ENCODE measurements at places on chromosomes 5 and 9. TPM values are rescaled to one million over a fixed set of nuclear protein-coding genes. Genes with fewer than 3 reads are reported as not detected.

DNA sequence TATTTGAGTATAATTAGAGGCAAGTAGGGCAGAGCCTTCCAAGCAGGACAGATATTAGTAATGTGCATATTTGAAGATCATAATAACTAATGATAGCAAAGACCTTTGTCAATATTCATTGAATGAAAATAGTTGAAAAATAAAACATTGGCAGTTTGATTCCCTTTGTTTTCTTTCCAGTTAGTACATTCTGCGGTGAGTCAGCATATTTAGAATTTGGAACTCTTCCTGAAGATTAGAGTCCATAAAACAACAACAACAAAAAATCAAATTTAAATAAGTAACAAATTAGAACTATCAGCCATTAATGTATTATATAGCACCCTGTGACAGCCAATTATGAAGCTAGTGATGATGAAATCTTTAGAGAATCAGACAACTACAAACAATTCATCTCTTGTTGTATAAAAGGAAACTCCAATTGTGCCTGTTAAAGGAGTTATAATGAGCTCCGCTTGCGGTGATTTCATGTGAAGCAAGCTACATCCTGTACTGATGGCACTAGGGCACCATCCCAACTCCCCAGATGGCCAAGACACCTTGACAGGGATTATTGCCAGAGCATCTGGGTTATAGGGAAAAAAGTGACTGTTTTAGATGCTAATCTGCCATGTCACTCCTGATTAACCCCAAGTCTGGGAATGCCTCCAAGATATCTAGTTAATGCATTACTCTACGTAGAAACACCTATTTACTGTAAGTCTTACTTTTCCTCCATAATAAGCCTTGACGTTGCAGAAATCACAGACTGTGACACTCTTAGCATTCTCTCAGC, 6.8 kb downstream of the IFNA8 start:
- DNase-seq: no peak

DNA sequence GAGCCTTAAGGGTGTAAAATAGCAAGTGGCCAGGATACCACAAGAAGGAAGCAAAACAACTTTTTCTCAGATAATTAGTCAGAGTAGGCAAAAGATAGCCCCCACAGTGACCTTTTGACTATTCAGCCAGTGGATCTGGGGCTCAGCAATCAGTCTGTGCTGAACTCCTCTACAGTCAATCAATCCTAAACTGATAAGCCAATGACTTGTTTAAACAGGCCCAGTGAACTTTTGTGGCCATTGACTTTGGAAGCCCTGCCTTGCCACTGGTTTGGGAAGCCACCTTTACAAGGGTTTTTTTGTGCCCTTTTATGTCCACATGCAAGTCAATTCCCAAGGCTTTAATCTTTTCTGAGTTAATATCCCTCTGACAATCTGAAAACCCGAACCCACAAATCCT, 1565.0 kb upstream of the WWC1 start:
- DNase-seq: no peak

DNA sequence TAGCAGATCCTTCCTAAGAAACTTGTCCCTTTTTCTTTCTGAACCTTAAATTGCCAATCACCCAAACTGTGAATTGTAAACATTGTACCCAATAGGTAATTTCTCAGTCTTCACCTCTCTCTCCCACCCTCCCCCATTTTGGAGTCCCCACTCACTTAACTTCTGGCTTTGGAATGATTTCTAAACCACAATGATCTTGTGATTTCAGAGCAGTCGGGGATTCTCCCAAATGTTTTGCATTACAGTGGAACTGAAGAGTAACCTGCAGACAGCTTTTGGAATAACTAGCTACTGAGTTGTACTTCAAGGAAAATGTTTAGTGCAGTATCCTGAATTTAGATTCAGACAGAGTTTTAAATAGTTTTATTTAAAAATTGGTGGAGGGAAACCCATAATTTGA, 19.2 kb downstream of the SLC27A6 start:
- DNase-seq: no peak

- no peak for DNase-seq
These were observed 20.4 kb downstream of the GNPDA1 start for GRCh38 chr5:141992349-141992963.

DNA sequence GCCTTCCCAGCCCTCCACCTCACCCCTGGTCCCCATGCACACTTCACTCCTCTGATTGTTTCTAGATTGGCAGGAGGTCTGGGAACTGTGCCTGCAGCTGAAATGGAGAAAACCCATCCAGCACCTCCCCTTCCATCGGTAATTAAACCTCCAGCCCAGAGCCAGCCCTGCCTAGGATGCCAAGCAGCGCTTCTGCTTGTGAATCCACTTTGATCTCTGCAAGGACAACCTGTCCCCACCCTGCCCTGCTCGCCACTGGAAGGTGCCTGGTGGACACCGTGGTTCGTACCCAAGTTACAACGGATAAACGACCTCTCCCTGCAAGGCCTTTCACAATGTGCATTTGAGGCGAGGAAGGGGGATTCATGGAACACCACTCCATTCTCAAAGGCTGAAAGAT, 50.6 kb downstream of the IRX2 start:
- no peak for DNase-seq

DNA sequence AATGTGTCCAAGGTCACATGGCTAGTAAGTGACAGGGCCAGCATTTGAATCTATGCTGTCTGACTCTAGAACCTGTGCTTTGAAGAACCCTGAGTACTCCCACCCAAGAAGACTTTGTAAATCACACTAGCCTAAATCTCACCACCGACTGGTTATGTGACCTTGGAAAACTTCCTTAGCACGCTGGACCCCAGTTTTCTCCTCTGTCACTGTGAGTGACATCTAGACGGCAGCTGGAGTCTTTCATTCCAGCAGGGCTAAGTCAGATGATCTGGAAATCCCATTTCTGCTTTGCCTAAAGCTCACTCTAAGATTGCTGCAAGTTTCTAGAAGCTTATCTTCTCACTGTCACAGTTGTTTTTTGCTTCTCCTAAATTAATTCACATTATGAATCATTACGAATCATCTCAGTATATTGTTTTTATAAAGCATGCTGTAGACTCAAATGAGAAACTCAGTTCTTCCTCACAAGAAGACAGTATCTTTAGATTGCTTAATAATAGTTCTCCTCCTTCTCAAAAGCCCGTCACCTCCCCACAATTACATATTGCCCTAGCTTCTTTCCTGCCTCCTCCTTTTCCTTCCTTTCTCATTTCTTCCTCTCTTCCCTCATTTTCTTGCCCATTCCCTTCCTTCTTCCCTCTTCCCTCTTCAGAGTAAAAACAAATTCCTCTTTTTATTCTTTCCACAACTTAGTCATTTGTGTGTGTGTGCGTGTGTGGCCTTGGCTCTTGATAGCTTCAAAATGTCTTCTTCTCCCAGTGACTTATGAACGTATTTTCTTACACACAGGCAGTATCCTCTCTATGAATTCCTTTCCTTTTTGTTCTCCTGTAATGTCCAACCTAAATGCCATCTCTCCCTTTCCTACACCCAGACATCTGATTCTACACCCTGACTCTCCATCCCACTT, 16.8 kb downstream of the ALDOB start:
- no peak for DNase-seq

DNA sequence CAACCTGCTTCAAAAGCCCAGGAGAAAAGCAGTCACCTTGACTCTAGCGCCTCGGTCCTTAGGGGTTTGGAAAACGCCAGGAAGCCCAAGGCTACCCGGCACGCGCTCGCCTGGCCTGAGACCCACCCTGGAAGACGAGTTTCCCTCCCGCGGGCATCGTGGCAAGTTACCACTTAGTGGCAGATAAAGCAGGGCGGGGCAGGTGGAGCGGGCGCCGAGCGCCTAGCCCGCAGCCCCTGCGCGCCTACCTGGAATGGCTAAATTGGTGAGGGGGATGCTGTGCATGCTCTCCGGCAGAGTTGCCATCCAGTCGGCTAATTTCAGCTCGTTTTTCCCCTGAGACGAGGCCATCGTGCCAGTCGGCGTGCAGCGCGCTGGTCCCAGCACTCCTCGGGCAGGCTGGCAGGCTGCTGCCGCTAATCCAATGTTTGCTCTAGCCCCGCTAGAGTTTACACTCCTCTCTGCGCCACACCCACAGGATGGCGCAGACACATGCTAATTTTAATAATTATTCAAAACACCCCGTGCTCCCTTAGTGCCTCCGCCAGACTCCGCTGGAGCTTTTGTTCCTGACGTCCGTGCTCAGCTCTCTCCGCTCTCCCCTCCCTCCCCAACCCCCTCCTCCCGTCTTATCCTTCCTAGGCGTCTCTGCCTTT, at the start of gene PLCXD3:
TSS of gene PLCXD3 (minus strand) at position 426 of the 656 bp plus-strand sequence. CDS start at position 351, 75 bp downstream.
- DNase-seq: no peak

DNA sequence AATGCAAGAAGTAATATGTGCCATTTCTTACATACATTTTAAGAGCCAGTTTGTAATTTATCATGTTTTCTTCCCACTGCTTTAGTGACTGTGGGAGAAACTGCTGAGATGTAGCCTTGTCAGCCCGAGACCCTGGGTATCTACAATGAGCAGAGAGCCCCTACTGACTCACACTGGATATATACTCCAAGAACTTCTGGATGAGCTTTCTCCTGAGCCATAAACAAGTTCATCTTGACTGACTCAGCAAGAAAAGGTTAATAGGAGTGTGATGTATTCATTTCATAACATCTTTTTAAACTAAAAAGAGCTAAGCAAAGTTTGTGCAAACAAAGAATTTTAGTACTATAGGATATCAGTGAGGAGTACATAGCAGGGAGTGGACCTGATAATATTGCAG, 182.5 kb downstream of the EDIL3 start:
- DNase-seq: no peak

DNA sequence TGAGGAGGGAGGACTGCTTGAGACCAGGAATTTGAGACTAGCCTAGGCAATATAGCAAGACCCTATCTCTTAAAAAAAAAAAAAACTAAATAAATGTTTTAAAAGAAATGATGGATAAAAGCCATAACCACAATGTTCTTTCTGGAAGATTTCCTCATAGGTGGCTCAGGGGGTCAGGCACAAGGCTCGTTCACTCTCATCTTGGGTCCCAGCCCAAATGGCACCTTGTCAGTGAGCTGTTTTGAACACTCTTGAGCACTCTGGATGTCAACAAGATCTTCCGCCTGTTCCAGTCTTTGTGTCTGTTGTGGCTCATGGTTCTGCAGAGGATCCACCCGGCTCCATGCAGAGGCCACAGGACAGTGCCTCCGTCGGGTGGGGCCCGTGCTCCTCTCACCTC, 35.7 kb upstream of the LMX1B start:
- DNase-seq: no peak

- no peak for DNase-seq
These were observed 11.9 kb downstream of the GRIN1 start for GRCh38 chr9:137150617-137151457.

DNA sequence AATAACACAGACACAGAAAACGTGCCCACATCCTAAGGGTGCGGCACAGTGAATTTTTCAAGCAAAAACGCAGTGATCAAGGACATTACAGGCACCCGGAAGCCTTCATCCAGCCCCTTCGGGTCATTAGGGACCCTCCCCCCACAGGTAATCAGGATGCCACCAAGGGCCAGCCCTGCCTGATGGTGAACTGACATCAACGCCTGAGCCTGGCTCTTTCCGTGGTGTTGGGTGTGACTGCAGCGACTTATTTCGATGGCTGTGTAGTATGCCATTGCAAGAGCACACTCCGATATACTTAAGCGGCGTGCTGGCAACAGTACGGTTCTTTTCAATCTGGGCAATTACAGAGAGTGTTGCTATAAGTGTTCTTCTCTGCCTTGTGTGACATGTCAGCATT, 310.0 kb upstream of the IRX1 start:
- DNase-seq: no peak

The PCDHB9 gene
- 1.0 TPM for total RNA-seq

The IL3 gene
- total RNA-seq: not detected

The CKMT2 gene
- 18.9 TPM for total RNA-seq

The SMIM33 gene
- not detected for total RNA-seq

The MELK gene
- total RNA-seq: 0.77 TPM

The TAS2R1 gene
- not detected for total RNA-seq
